Lower leg skin (tissue), 4 donors: ENCODE measurements at places on chromosomes 13 and 19. TPM values are rescaled to one million over a fixed set of nuclear protein-coding genes. Genes with fewer than 3 reads are reported as not detected.

- DNase-seq: peak; percentile 28
Observed at GRCh38 chr19:47885067-47885463, 1.1 kb downstream of the SULT2A1 start.

KLF12 gene
- 3.2 TPM for total RNA-seq

DNA sequence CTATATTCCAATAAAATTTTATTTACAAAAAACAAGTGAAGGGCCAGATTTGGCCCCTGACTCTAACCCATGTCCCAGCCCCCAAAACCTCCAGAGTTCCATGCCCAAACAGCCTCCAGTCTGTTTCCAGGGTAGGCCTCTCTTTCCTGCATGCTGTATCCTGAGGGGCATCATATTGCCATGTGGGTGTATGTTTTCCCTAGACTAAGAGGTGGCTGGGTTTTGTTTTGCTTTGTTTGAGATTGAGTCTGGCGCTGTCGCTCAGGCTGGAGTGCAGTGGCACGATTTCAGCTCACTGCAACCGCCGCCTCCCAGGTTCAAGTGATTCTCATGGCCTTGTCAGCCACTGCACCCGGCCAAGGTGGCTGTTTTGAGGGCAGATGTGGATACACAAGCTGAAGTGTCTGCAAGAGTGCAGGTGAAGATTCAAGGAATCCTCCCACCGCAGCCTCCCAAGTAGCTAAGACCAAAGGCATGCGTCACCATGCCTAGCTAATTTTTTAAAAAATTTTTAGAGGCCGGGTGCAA is 23.6 kb upstream of the LSM14A start:
- DNase-seq: no peak

- peak; percentile 62 for DNase-seq
Observed at GRCh38 chr13:31046711-31047279, 114.3 kb downstream of the TEX26 start.

GRCh38 chr13:113840541-113841352 is 23.1 kb downstream of the GAS6 start:
- DNase-seq: no peak

DNA sequence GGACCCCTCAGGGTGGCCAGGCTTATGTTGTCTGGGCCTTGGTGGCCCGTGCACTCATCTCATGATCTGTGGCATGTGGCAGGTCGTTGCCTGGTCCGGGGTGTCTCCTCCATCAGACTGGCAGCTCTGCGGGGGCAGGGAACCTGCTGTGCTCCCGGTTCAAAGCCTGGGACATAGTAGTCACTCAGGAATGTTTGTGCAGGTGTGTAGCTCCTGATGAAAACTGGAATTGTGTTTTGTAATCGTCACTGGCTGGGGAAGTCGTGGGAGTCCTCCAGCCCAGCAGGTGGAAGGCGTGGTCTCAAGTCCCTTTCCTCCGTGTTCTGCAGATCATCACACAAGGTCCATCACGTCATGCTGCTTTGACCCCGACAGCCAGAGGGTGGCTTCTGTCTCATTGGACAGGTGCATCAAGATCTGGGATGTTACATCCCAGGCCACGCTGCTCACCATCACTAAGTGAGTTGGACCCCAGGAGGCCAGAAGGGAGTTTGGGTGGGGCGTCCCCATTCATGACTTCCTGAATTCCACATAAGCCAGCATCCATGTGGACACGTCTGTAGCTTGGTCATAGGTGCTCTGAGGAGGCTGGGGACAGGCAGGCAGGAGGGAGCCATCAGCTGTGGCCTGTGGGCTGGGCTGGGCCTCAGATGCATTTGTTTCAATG is 19.1 kb downstream of the WDR88 start:
- no peak for DNase-seq

GRCh38 chr13:100433475-100433874 is 155.1 kb downstream of the GGACT start:
- DNase-seq: no peak

SHISA2 gene
- total RNA-seq: 1.8 TPM

POU2F2 gene
- 0.76 TPM for total RNA-seq

DNA sequence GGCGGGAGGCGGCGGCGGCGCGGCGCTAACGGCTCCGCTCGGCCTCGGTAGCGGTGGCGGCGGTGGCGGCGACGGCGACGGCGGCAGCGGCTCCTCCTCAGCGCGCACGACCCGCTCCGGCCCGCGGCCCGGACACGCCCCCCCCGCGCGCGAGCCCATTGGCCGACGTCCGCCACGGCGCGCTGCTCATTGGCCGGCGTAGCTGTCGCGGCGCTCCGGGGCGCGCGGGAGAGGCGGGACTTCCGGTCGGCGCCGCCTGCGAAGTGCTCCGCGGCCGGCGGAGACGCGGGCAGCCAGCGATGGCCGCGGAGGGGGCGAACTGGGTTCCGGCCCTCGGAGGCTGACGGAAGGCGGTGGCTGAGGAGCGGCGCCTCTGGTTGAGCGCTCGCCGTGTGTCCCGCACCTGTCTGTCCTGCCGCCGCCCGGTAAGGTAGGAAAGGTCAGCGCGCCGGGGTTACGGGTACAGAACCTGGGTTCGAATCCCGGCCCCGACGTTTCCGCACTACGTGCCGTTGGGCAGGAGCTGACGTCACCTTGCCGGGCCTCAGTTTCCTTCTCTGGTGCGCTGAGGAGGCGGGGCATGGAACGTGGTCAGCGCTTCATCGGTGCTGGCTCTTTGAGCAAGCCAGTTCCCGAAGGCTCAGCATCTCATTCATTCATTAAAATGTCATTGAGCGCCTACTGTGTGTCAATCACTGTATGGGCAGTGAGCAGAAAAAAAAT is at the start of gene ELAVL1:
ELAVL1 (minus strand) TSS at position 108 of the 723 bp plus-strand sequence. CDS start 13,826 bp downstream, outside the sequence.
- peak; percentile 74 for DNase-seq

GRCh38 chr19:30666301-30666803 is 294.2 kb downstream of the ZNF536 start:
- no peak for DNase-seq

DNA sequence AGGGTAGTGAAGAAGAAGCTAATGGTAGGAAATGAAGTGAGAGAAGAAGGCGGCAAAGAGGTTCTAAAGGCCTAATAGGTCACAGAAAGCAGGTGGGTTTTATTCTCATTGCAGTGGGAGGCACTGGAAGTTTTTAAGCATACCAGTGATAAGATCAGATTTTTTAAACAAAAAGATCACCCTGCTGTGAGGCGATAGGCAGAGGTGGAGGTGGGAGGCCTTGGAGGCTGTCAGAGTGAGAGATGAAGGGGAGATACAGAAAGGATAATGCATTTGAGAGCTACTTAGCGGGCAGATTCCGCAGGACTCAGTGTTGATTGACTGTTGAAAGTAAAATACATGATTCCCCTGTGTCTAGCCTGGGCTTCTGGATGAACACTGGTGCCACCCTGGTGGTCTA is 116.7 kb upstream of the FRY start:
- no peak for DNase-seq

GRCh38 chr19:36150586-36150985 is 1.7 kb downstream of the COX7A1 start:
- DNase-seq: no peak

DNA sequence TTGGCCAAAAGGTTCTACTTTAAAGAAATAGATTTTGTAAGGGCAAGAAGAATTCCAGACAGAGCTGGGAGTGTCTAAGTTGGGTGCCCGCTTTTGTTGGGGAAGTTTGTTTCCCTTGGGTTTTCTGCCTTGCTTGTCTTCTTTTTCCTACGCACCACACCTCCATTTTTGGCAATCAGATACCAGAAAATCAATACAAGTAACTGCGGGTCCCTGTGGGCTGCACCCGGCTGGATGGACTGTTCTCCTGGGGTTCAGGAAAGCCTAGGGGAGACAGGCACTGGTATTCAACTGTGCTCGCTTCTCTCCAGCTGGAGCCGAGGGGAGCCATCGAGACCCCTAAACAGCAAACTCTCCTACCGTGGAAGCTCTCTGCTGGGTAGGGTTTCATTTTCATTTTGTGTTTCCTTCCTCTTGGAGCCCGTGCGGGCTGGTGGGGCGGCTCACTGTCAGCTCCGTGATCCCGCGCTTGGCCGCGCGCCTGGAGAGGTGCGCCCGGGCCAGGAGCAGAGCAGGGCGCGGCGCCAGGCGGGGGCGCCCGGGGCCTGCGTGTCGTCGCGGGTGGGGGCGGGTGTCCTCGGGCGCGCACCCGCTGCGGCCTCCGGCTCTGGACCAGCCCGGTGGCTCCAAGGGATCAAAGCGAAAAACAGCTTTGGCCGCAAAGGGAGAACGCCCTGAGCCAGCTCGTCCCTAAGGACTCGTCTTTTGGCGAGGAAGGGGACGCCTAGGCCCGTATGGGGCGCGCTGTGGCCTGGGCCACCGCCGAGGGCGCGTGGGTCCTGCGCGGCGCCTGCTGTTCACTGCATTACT is 347.2 kb downstream of the ZNF536 start:
- DNase-seq: no peak

ZNF649 gene
- 12.6 TPM for total RNA-seq

DNA sequence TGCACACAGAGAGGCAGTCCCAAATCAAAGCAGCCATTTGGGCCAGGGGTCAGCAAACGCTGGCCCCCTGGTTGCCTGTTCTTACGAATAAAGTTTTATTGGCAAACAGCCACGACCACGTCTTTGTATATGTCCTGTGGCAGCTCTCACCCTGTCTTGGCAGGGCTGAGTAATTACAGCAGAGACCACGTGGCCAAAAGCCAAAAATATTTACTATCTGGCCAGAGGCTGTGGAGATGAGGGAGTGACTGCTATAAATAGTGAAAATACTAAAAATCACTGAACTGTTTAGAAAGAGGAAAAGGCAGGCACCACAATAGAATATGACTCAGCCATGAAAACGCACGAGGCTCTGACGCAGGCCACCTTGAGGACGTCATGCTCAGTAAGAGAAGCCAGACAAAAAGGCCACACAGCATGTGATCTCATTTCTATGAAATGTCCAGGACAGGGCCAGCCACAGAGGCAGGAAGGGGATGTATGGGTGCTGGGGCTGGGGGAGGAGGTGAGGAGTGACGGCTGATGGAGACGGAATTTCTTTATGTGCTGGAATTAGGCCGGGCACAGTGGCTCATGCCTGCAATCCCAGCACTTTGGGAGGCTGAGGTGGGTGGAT is 29.4 kb downstream of the SMIM24 start:
- DNase-seq: peak; percentile 66

DNA sequence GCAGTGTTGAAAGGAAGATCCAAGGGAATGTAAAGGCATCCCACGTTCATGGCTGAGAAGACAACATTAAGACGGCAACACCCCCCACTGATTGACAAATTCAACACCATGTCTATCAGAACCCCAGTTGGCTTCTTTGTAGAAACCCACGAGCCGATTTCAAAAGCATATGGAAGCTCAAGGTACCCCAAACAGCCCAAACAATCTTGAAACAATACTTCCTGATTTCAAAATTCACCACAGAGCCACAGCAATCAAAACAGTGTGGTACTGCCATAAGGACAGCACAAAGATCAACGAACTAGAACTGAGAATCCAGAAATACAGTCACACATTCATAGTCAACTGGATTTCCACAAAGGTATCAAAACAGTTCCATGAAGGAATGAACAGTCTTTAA is 6.2 kb downstream of the MIER2 start:
- DNase-seq: no peak

GRCh38 chr13:112956571-112957294 is 12.3 kb upstream of the MCF2L start:
- no peak for DNase-seq

DNA sequence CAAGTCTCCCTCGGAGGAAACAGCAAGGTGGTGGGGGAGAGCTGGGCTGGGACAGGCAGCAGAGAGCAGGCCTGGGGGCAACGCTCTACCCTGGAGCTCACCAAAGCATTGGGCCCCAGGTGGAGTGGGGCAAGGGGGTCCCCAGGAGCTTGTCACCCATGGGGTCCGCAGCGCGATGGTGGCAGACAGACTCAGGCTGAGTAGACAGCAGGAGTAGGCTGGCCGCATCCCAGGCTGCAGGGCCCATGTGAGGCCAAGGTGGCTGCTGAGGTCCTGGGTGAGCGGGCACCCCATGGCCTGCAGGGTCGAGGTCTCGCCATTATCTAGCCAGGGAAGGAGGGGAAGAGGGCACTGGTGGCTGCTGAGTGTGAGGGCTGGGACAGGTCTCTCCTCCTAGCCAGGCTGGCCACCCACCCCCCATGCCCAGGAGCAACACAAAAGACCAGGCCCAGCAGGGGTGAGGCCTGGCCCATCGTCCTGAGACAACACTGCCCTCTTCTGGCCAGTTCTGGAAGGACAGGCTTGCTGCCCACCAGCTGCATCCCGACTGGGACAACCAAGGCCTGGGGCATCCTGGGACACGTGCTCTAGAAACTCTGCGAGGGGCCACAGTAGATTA is 33.1 kb downstream of the CEBPG start:
- peak; percentile 95 for DNase-seq

GRCh38 chr19:1133471-1133929 is 29.7 kb downstream of the GPX4 start:
- DNase-seq: no peak

GRCh38 chr19:28887920-28888618 is 324.9 kb downstream of the UQCRFS1 start:
- no peak for DNase-seq

PPAN gene
- total RNA-seq: 38.7 TPM

- no peak for DNase-seq
Observed at GRCh38 chr19:41995959-41996797, 2.1 kb upstream of the ATP1A3 start.

GRCh38 chr13:78160793-78161192 is 242.2 kb upstream of the EDNRB start:
- DNase-seq: no peak

ICAM5 gene
- total RNA-seq: not detected

BCL3 gene
- 17.3 TPM for total RNA-seq

GRCh38 chr19:728011-728410 is 19.3 kb downstream of the PALM start:
- DNase-seq: no peak

INSR gene
- 165 TPM for total RNA-seq

- DNase-seq: no peak
Observed at GRCh38 chr13:48194379-48194754, 38.6 kb upstream of the ITM2B start.

PSPN gene
- total RNA-seq: 0.63 TPM

- no peak for DNase-seq
Observed at GRCh38 chr19:54431255-54431838, 16.1 kb downstream of the TTYH1 start.

- no peak for DNase-seq
Observed at GRCh38 chr13:108226184-108226583, 8.0 kb downstream of the ABHD13 start.

- no peak for DNase-seq
Observed at GRCh38 chr13:47147812-47148119, 250.9 kb upstream of the HTR2A start.

MEIS3 gene
- 8.5 TPM for total RNA-seq

- no peak for DNase-seq
Observed at GRCh38 chr13:95579303-95579702, 26.8 kb downstream of the CLDN10 start.

CLDN10 gene
- total RNA-seq: 33.3 TPM

ESD gene
- 70.3 TPM for total RNA-seq

IRGC gene
- not detected for total RNA-seq

DNA sequence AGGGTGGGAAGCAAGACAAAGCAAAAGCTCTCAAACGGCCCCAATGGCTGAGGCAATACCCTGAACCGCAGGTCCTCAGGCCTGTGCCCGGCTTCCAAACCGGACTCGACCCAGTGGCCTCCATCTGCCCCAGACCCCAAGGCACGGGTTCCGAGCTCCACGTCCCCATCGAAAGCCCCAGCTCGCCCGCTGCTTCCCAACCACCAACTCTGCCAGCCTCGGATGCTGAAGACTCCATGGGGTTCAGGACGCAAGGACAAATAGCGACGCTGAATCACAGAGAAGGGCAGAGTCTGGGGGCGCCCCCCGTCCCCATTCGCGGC is 559 bp downstream of the POLR2E start:
- no peak for DNase-seq
